ENCODE measurements at places on chromosomes 2 and 18.

GRCh38 chr2:40343902-40344301 is 108.0 kb downstream of the SLC8A1 start:
- no peak for DNase-seq

- no peak for DNase-seq
These were observed 35.2 kb downstream of the E2F6 start for GRCh38 chr2:11430729-11431128.

DNA sequence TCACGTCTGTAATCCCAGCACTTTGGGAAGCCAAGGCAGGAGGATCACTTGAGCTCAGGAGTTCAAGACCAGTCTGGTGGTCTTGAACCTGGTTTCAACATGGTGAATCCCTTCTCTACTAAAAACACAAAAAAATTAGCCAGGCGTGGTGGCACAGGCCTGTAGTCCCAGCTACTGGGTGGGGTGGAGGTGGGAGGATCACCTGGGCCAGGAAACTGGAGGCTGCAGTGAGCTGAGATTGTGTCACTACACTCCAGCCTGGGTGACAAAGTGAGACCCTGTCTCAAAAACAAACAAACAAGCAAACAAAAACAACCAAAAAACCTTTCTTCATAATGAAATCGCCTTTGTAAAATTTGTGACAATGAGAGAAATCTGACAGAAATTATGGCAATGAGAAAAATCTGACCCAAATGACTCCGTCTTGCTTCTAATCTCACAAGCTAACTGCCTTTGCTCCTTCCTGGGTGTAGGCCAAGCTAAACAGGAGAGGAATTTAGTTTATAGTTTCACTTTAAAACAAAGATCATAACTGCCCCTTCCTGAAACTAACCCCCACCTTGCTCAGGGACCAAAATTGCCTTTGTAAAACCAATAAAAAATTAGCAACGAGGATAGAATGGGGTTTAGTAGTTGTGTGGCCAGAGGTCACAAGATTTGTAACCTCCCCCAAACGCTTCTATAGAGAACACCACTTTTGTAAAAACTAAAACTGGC is 60.7 kb upstream of the KIF5C start:
- no peak for DNase-seq

DNA sequence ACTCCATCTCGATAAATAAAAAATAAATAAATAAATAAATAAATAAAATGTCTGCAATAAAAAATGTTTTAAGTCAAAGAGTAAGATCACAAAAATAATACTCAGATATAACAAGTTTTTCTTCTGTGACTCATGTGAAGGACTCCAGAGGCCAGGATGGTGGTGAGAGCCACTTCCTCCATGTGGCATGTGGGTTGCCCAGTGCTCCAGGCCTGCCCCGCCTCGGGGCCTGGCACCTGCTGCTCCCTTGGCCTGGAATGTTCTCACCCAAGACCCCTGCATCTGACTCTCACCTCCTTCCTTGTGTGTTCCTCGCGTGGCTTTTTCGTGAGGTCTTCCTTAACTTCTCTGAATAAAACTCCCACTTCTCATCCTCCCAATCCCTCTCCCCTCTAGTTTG is 77.4 kb upstream of the LDLRAD4 start:
- DNase-seq: no peak

GRCh38 chr2:233546774-233547173 is 19.8 kb downstream of the USP40 start:
- no peak for DNase-seq

GRCh38 chr2:167783261-167784083 is 463.9 kb downstream of the STK39 start:
- DNase-seq: no peak

DNA sequence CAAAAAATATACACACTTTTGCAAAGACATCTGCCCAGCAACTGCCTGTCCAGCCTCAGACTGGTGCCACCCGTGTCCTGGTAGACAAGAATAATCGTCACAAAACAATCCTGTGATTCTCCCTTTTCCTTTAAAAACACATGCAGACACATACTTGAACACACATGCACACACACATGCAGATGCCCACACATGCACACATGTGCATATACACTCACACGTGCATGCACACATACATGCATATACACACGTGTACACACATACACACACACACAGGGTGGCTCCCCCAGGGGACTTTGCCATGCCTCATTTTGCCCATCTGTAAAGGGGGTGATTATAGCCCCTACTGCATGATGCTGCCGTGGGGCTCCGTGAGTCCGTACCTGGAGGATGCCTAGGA is 24.9 kb upstream of the ALPP start:
- DNase-seq: no peak

GRCh38 chr18:70135604-70136003 is 69.9 kb downstream of the RTTN start:
- no peak for DNase-seq

- no peak for DNase-seq
These were observed 27.0 kb upstream of the NFATC1 start for GRCh38 chr18:79368681-79369080.

DNA sequence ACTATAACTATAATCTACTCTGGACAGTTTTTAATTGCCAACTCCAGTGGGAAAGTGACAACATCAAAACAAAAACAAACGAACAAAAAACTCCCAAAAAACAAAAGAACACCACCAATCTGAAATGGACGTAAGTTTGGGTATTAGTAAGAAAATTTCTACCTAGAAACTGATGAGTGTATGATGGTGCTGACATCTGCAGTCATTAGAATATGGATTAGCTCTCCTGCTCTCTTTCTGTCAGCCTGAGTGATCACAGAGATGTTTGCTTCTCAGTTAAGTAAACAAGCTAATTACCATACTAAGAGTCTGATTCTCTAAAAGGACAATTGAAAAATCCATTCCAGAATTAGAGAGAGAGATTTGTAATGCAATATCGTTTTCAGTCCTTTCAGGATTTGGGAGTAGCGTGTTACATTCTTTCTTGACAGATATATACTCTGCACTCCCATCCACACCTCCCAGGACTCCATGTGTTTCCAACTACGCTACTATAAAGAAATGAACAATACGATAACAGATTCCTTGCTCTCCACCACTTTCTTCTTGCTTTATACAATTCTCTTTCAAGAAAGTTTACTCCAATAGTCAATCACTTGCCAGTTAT is 1347.4 kb upstream of the PIK3C3 start:
- DNase-seq: no peak

- no peak for DNase-seq
These were observed 1303.2 kb upstream of the CELF4 start for GRCh38 chr18:38868757-38869156.

DNA sequence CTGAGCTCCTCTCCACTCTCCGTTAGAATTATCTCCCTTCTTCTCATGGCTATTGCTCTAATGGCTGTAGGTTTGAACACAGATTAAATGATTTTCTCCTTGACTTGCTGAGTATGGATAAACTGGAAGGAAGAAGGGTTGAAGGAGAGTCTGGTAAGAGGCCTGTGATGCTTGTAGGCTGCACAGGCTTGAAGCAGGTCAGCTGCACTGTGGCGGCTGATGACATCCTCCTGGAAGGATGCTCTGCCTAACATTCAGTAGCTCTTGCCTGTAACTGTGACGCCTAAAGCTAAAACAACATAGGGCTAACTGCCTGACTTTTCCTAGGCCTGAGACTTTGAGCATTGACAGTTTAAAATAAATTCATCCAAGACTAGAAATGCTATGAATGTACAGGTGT is 166.3 kb downstream of the MREG start:
- DNase-seq: no peak

GRCh38 chr18:73879766-73880165 is 267.9 kb downstream of the FBXO15 start:
- DNase-seq: no peak

- no peak for DNase-seq
These were observed 411 bp downstream of the NARS1 start for GRCh38 chr18:57621246-57621604.

DNA sequence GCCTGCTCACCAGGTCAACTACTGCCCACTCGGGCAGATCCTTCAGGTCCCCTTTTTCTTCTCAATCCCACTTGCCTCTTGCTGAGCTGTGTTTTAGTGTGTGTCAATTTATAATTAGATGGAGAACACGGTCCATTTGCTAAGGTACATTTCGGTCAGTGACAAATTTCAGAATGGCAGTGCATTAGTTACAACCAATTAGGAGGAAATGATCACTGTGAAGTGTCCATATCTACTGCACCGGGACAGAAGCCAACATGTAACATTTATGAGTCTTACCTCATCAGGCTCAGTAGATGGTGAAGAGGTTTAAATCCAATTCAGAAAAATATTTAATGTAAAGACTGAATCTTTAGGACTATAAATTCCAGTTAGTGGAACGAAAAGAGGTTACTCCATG is 47.7 kb downstream of the CMPK2 start:
- DNase-seq: no peak

DNA sequence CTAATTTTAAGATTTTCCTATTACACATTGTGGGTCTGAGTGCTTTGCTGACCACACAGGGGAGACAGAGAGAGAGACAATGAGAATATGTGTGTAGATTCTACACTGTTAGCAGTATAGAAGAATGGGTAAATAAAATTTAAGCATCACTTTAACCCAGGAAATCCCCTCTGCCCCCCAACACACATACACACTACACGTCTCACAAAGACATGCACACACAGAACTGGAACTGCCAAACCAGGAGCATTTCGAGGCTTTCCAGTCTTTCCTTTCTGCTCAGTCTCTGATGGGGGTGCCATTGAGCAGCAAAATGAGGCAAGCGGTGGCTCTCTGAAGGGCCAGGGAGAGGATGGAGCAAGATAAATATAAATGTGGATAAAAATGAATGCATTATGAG is 2.5 kb downstream of the MERTK start:
- DNase-seq: no peak

DNA sequence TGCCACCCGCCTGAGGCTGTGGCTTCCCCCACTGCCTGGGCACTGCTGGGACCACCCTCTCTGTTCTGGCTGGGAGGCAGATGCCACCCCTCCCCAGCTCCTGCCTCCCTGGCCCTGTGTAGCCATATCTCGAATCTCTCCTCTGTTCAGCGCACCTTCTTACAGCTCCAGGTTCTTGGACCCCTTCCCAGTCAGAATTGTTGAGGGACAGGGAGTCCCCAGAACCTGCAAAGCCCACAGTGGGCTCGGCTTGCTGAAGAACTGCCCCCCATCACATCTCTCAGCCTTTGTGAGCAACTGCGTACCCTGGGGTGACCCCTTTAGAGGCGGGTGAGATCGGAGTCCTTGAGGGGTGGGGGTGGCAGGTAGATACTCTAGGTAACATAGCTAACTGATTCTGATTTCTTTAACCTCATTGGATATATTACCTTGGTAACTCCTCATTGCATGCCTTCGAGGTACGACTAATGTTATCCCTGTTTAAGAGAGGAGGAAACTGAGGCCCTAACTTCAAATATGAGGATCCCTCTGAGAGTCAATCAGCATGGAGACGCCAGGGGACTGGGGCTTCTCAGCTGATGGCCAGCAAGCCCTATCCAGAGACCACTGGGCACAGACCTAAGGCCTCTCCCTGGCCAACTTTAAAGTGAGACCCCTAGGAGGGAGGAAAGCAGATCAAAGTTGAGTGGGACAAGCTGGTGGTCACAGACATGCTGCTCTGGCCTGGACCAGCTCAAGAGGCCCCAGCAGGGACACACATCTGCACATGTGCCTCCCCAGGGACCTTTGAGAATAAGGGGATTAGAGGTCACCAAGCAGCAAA is 101.3 kb downstream of the CAPN13 start:
- DNase-seq: no peak

- DNase-seq: no peak
These were observed 89.9 kb upstream of the EPC2 start for GRCh38 chr2:148554459-148555247.

DNA sequence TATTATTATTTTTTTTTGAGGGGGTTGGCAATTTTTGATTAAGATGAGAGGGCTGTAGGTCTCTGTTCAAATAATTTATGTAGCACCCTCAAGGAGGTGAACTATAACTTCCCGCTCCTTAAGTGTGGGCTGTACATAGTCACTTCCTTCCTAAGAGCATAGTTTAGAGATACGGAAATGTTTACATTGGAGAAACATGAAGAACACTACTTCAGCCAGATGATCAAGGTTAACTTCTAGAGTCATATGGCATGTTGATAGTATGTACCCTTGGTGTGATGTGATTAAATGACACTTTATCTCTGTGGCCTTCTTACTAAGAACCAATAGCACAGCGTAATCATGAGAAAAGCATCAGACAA is 93.7 kb downstream of the MIB1 start:
- no peak for DNase-seq

GRCh38 chr2:160484859-160485520 is 8.6 kb downstream of the RBMS1 start:
- DNase-seq: no peak

DNA sequence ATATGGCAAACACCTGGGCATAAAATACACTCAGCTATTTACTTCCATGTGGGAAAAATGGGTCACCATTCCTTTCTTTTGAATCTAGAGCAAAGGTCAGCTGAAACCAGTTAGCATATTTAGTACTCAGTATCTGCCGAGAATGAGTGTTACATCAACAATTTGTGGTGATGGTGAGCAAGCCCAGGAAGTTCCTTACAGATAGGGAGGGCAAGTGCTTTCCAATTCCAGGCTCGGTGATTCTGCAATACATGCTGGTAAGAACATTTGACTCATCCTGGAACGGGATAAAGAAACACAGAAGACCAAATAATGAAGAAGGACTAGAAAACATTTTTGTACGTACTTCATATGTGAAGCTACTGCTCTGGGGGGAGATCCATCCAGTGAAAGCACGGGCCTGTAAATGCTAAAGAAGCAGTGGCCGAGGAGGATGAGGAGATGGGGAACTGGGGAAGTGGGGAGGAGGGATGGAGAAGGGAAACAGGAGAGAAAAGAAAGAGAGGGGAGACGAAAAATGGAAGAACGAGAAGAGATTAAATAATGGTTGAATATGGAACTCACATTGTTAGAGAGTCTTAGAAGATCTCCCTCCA is 251.9 kb downstream of the TTC32 start:
- no peak for DNase-seq

DNA sequence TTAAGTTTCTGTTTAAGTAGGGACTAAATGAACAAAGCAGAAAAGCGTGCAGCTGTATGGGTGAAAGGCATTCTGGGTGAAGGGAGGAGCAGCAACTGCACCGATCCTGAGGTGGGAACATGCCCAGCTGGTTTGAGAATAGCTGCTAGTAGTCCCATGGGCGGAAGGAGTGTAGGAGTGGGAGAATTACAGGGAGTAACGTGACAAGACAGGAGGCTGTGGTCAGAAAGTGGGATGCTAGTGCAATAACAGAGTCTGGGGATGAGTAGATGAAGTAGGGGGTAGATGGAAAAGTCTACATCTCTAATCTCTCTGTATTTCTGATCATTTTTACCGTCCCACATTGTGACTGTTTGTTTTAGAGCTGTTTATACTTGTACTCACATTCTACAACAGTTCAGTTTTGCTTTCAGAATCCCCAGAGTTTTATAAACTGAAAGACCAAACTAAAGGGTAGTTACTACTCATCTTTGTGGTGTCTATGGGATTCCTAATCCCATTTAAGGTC is 118.9 kb downstream of the LCLAT1 start:
- DNase-seq: no peak

- DNase-seq: no peak
These were observed 73.0 kb downstream of the ACTR3 start for GRCh38 chr2:113962692-113963480.

All from progenitor cell of endocrine pancreas (in vitro differentiated cells).